ENCODE measurements at places on chromosomes 11 and 22.
A peak's percentile ranks its signal among the peaks of the same experiment; 100 is the strongest.

DNA sequence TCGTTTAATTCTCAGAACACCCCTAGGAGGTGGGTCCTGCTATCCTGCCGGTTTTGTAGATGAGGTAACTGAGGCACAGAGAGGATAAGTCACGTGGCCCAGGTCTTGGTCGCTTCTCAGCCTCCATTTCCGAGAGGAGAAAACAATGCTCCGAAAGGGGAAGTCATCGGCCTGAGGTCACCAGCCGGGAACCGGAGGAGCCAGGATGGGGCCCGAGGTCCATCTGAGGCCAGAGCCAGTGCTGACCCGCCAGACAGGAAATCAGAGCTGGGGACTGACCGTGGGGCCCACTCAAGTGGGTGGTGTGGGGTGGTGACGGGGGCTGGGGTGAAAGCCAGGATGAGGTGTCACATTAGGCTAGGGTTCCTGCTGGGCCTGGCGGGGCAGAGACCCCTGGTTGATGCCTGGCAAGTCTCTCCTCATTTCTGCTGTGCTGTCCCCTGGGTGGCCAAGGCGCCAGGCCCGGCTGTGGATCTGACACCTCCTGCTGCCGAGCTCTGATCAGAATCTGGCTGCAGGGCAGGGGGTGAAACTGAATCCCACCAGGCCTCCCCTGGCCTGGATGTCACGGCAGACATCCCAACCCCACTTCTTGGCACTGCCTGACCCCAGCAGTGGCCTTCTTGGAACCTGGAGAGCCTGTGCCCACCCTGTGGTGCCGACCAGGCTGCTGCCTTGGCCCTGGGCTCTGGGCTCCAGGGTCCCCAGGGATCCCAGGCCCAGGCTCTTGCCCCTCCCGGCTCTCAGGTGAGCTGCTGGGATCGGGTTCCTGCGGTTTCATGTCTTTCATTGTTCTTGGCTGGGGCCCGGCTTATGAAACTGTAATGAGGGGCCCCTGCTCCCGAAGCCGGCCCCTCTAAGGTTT is 12.0 kb downstream of the TRIOBP start:
- no peak for DNase-seq

DNA sequence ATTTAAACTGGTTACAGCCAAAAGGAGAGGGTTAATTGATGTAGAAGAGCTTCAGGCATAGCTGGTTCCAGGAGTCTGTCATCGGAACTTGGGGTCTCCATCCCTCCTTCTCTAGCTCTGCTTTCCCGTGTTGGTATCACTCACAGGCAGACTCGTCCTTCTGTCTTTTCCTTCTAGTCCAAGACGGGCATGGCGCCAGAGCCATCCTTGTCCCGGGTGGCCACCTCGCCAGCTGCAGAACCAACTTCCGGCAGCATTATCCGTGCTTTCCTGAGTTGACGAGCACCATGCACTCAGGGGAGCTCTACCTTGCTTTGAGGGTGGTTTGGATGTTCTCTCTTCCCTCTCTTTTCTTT is 14.7 kb downstream of the LINC01488 start:
- DNase-seq: no peak

GRCh38 chr11:116104498-116105174 is 600.4 kb upstream of the CADM1 start:
- DNase-seq: no peak

DNA sequence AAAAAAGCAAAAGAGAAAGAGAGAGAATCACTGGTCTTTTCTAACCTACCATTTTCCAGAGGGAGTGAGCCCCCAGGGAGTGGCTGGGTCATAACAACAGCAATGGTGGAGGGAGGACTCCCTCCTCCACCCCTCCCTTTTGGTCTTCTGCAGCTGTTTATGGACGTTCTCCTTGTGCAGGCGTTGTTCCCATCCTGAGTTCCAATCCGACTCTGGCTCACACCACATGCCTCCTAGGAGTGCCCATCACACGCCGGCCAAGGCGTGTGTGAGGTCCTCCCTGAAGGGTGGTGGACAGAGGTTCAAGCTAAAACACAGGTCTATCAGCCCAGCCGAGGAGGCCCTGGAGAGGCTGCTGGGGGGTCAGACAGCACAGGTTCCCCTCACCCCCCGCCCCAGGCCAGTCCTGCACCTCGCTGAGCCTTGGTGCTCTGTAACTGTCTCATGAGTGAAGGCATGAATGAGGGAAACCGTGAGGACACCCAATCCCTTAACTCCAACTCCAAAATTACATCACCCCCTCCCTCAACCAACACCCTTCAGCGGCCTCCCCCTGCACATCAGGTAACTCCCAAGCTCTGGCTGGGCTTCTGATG is 29.4 kb downstream of the IFT27 start:
- DNase-seq: no peak

DNA sequence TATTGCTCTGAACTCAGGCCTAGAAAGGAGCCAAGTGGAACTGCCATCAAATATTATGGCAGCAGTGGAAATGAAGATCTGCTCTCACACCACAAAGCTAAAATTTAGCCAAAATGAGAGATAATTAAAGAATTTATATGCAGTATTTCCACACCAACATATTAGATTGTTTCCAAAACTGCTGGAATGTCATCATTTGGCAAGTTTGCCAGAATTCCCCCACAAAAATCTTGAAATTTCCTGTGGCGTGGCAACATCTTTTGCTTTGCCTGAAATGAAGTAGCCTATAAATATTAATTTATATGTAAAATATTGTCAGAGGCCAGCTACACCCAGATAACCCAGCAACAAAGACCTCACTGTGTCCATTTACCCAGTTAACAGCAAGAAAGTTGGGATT is 13.8 kb downstream of the C11orf71 start:
- no peak for DNase-seq

DNA sequence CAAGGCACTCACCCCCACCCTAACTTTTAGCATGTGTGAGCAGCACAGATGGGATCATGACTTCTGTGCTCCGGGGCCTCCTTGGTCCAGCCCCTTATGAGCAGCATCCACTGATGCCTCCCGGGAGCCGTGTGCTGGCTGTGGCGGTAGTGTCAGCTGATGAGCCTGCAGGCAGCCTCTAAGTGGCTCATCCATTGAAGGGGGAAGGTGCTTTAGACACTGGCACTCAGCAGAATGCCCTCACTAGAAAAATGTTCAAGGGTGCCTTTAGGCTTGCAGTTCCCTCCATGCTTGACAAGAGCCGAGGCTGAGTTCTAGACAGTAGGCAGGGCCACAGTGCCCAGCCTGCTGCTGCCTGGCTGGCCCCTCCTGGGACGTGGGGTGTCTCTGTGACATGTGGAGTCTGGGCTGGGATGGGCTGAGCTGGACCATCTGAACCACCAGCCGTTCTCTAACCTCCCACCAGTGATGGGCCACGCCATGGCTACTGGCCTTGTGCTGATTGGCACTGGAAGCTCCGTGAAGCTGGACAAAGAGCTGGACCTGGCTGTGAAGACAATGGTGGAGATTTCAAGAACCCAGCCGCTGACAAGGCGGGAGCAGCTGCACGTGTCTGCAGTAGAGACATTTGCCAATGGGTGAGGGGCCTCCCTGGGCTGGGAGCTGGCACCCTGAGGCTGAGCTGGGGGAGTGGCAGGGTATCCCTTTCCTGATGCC is 5.8 kb downstream of the TTC38 start:
- no peak for DNase-seq

GRCh38 chr11:46335890-46336562 is 11.2 kb upstream of the DGKZ start:
- no peak for DNase-seq

GRCh38 chr11:30990625-30991296 is 378.8 kb downstream of the DCDC1 start:
- no peak for DNase-seq

DNA sequence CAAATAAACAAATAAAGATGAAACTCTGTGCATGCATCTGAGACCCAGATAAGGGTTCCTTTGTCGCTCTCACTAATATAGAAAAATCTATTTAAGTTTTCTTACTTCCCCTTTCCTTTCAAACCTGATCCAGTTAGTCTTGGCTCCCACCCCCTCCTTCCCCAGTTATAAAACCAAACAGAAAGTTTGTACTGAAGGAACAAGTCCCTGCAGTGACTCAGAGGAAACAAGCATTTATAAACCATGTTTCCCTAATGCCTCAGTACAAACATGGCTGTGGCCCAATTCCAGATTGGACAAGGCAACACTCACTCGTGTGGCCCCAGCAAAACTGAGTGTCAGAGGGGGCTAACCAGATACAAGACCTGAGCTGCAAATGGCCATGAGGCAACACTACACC is 65.5 kb upstream of the ARHGAP20 start:
- DNase-seq: peak; percentile 60

DNA sequence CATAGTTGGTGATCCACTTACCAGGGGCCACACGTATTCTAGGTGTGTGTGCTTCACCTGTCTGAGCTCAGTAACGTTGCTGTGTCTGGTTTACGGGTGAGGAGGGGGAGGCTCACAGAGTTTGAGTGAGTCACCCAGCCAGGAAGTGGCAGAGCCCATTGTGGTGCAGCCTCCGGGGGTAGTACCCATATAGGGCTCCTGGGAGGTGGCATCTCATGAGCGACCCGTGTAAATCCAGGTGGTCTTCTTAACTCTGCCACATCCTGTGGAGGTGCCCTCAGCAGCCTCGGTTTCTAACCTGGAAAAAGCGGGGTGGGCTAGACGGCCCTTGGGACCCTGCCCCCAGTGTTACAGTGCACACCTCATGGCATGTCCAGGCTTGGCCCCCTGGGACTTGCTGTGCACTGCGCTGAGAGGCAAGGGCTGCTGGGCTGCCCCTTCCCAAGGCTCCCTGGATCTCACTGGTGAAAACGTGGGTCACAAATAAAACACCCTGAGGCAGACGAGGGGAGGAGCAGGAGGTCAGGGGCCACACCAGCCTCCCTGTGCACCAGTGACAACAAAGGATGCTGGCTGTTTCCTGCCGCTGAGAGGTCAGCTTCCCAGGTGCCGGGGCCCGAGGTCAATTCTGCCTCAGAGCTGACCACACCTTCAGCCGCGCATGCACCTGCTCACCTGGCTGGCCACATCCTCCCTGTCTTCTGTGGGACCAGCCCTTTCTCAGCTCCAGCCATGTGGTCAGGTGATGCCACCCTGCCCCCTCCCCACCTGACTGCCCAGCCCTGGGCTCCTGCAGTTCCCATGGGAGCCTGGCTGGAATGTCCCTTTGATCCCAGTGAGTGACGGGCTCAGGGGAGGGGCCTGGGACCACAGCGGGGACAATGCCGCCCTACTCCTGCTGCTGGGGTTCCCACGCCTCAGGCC is 305.1 kb downstream of the CTTN start:
- DNase-seq: no peak
